ENCODE measurements at places on chromosomes 7 and 10.
A peak's percentile ranks its signal among the peaks of the same experiment; 100 is the strongest.

DNA sequence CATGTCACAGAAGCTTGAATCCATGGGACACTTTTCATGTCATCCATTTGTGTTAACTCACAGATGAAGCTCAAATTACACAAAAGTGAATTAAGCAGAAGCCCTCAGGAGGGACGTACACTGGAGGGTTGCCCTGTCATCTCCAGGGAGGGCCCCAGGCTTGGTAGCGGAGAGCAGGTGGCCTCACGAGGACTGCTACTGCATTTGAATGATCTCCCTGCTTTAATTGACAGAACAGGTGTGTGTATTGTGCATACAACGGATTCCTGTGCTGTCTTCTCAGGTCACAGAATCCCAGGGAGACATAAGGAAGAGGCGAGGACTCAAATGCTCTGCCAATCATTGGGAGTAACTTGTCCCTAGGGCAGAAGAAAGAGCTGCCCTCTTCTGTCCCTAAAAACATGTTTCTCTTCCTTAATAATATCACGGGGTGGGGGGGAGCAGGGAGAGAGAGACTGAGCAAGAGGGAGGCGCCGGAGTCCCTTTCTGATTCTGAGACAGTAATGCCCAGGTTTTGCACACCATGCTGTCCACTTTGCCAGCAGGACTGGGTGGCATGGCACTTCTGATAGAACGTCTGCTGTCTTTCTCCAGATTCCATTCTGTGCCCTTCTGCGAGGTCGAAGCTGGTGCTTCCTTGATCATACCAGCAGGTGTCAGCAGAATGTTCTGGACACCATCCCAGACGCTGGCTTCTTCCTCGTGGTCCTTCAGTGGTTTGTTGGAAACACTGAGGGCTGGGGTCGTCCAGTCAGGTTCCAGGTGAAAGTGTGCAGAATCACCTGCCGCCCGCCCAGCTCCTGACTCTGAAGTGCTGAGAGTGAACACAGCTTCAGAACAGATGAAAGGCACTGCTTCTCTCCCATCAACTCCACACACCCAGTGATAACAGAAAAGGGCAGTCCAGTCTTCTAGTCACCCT, 26.2 kb upstream of the RASGEF1A start:
- no peak for DNase-seq

DNA sequence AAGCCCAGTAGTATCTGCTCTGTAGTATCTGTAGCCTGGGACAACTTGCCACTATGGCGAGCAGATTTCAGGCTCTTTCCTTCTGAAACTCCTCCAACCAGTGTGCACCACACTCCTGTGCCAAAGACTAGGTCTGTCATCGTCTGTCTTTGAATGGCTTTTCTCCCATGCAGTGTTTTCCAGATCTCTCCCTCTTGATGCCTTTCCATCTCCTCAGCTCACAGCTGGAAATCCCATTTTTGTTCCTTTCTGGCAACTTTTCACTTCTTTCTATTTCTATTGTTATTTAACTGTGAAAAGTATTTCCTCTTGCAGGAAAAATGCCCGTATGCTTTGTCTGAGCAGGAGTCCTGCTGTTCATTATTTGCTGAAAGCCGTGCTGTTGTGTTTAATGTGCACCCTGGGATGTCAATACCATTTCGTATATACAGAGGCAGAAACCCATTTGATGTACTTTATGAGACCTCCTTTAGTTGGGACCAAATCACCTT, 373.7 kb downstream of the PHTF2 start:
- no peak for DNase-seq

DNA sequence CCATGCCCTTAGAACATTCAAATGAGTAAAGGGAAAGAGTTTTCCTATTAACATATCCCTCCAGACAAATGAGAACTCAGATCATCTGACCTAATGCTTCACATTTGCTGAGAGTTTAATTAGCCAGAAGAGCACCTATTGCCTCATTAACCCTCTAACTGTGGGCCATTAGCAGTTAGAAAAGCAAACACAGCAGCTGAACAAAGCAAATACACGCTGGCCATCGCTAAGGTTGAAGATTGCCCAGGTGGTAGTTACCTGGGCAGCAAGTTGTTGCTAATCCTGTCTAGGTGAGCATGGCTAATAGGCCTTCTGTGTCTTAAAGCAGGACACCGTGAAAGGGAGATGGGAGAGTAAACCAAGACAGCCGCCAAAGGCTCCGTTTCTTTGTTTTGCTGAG, 49.9 kb upstream of the UCN3 start:
- no peak for DNase-seq

DNA sequence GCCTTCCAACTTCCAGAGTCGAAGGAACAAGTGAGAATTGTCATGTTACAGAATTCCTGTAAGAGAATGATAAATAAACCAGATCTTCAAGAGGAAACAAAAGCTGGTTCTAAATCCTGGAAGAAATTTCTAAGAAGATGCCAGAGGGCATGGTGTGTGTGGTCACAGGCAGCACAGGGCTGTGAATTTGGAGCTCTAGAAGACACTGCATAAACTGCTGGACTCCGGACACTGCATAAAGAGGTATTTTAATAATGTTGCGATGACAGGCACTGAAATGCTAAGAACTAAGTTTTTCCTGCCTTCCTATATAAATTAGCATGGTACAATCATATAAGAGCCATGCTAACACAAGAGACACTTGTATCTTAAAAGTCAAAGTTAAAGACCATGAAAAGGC, 86.0 kb downstream of the LARP4B start:
- DNase-seq, result no peak

DNA sequence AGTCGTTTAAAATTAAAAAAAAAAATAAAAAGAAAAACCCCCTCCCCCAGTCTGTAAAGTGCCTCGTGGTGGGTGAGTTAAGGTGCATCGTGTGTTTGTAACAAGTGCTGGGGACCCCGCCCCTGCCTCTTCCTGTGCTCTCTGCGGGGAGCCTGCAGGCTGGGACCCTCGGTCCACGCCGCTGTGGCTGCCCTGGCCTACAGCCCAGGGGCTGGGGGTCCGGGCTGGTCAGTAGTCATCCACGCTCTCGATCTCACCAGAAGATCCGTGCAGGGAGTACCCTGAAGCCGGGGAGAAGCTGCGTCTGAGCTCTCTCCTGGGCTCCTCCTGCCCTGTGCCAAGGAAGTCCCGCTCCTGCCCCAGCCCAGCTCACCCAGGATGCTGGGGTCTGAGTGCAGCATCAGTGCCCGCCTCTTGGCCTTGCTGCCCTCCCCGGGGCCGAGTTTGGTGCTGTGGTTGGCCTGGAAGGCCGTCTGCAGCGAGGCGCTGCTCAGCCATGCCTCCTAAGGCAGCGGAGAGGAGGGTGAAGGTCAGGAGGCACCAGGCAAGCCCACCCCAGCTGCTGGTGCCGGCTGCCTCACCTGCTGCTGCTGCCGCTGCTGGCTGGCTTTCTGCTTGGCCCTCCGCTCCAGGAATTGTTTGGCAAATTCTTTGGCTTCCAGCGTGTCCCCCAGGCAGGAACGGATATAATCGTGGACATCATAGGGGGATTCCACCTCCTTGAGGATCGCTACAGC, 8.1 kb downstream of the GNB2 start:
- DNase-seq, result no peak

GRCh38 chr7:67753891-67754290, 757.3 kb downstream of the TYW1 start:
- DNase-seq, result no peak

DNA sequence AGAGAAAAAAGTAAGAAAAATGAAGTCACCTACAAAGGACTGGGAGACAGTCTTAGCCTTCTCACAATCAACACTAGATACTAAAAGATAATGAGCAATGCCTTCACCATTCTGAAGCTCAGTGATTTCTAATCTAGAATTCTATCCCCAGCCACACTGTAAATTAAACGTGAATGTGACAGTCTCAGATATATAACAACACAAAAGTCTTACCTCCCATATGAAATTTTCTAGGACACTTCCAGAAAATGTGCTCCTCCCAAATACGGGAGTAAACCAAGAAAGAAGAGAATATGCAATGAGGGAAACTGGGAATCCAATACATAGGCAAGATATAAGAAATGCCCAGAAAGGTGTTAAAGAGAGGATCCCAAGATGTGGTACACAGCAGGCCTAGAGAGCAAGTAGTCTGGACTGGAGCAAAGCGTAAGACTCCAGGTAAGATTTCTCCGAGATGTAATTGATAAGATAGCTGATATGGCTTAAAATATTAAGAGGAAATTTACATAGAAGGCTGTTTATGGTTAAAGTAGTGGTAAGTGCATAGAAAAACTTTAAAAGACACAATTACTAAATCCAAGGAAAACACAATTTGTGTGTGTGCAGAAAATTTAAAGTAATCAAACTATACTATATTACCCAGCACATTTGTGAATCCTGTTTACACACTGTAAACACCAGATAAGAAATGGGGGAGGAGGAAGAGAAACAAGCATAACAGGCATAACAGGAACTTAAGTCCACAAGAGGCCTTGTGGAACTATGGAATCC, 44.1 kb downstream of the SGMS1 start:
- no peak for DNase-seq

DNA sequence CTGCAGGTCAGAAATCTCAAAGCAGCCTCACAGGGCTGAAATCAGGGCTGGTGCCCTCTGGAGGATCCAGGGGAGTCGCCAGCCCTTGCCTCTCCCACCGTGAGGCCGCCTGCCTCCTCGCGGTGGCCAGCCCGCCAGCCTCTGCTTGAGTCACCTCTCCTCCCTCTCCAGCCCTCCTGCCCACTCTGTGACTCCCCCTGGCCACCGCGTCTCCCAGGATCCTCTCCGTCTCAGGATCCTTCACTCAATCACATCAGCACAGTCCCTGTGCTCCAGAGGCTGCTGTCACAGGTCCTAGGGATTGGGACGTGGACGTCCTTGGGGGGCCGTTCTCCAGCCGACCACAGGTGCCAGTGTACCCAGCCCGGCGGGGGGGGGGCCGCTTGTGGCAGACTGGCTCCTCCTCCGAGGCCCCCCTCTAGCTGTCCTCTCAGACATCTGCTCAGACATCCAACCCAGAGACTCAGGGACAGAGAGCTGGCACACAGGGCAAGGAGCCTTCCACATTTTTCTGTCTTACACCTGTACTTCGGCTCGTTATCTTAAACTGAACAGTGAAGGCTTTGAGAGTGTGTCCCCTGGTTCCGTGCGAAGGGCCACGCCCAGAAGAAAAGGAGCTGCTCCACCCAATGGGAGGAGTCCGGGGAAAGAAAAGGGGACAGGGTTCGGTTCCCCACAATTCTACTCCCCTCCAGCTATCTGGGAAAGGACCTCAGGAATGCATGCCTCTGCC, 9.4 kb upstream of the PPP2R2D start:
- no peak for DNase-seq

- no peak for DNase-seq
These were observed 54.9 kb downstream of the KCNMA1 start for GRCh38 chr10:77582710-77583115.

DNA sequence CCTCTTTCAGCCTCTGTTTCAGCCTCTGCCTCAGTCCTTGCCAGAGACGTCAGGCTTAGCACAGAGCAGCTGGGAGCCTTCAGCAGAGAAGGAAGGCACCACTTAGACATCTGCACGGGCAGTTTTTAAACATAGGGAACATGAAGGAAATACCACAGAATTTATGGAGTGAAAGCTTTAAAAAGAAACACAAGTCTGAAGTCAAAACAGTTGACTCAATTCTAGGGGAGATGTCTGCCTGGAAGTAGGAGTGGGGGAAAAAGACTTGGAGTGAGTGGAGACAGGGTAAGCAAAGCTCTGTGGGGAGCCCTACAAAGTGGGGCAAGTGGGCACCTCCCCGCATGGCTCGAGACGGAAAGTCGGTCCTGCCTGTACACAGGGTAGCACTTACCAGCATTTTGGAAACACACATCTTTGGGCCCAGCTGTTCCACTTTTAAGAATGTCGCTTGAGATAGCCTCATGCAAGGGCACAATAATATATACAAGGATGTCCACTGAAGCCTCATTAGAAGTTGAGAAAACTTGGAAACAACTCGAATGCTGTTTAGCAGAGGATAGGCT, 5.0 kb upstream of the TBXAS1 start:
- DNase-seq, result no peak

- no peak for DNase-seq
These were observed 54.7 kb upstream of the NPTX2 start for GRCh38 chr7:98562381-98562823.

DNA sequence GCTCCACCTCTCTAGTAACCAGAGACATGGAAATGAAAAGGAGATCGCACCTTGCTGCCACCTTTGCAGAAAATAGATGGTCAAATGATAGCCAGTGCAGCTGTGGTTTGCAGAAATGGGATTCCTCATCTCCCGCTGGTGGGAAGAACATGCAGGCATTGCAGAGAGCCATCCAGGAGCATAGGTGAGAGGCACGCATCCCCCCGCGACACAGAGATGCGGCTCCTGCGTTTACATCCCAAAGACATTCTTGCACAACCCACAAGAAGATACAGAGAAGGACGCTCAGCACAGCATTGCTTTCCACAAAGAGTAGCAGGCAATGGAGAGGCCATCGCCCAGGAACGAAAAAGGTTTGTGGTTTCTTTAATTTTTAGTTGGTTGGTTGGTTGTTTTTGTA, 56.2 kb downstream of the OAT start:
- DNase-seq, result no peak

GRCh38 chr7:145036604-145037405, 201.0 kb upstream of the TPK1 start:
- peak; percentile 9 for DNase-seq

GRCh38 chr7:43615558-43616145, 32.7 kb downstream of the STK17A start:
- no peak for DNase-seq

DNA sequence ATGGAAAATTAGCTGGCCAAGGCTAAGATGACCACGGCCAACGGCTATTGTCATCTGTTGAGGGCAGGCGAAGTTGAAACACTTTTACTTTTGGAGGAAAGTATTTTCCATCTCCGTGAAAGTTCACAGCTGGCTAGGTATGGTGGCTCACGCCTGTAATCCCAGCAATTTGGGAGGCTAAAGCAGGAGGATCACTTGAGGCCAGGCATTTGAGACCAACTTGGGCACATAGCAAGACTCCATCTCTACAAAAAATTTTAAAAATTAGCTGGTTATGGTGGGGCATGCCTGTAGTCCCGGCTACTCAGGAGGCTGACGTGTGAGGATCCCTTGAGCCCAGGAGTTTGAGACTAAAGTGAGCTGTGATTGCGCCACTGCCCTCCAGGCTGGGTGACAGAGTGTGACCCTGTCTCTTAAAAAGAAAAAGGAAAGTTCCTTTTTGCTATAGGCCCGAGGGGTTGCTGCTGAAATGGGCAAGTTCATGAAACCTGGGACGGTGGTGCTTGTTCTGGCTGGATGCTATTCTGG, 85.5 kb upstream of the MKLN1 start:
- no peak for DNase-seq

DNA sequence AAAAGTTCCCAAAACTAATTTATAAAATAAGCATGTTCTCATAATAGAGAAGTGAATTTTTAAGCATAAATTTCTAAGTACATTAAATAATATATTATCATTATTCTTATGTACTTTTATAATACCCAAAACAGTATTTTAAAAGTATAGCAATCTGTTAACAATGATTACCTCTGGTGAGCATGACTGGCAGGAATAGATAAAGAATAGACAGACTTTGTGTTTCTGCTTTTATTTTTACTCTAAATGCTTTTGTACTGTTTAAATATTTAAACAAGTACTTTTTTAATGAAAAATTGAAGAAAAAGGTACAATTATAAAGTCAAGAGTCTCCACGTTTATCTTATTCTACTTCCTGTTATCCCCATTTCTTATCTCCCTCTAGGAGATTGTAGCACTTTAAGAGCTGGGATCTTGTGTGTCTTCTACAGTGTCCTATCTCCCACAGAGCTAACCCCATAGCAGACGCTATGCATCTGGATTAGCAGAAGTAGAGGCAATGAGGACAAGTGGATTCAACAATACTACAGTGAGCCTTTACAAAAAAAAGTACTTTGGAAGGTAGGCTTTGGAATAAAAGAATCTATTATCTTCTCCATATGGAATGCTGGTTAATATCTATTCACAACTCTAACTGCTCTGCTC, 42.9 kb downstream of the IDE start:
- no peak for DNase-seq
